Stimulated activated CD4-positive, alpha-beta T cell treated with anti-CD3 and anti-CD28 coated beads, Interleukin-2, amount 100 ng/mL, for 48 hours (primary cell): ENCODE measurements at places on chromosomes 16 and 17.
A peak's percentile ranks its signal among the peaks of the same experiment; 100 is the strongest.

DNA sequence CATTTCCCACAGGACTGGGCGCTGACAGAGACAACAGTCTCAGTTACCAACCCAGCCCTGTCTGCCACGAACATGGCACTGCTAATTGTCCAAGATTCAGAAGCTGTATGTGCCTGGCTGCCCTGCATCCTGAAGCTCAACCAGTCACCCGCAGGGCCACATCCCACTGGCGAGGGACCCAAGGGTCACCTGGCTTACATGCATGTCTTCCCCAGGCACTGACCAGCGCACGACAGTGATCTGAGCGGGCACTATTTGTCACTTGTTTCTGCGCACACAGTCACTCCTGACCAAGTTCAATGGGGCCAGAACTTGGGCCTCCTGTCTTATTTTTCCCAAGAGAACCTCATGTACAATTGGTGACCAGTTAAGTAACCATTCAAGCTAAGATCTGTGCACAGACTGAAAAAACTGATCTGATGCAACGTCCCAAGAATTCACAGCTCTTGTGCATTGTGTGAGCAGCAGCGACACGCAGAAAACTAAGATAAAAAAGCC is 13.1 kb downstream of the USP7 start:
- no peak for DNase-seq

GRCh38 chr17:2885733-2886132 is 89.5 kb downstream of the RAP1GAP2 start:
- no peak for DNase-seq

DNA sequence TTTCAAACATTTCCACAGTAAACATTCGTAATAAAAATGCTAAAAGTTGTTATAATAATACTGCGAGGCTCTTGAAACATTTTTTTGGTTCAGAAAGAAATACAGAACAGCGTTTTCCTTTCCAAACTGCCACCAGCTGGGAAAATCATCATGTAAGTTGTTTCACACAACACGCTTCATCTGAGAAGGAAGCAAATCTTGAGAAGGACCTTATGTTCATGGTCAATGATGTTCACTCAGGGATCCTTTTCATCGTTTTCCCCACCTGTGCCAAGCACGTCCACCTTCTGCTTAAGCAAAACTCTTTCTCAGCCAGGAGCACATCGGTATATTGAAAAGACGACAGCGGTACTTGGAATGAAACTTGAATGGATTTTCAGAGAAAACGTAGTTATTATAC is 274.5 kb upstream of the ELAC2 start:
- DNase-seq = no peak

DNA sequence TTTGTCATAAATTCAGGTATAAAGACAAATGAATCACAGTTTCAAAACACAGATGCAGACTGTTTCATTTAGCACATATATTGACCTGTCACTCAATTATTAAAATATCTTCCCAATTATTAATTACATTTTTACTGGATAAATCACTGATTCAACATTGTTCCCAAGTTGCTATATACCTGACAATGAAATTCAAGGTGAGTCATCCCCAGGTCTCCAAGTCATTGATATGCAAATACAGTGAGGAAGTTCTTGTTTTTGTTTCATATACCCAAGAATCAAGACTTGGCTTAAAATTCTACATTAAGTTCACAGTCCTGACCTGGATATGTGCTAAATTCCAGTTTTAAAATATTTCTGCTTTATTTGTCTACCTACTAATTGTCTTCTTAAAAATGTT is 599.3 kb upstream of the PSMD7 start:
- no peak for DNase-seq

GRCh38 chr16:49700251-49701064 is 155.5 kb downstream of the ZNF423 start:
- no peak for DNase-seq

DNA sequence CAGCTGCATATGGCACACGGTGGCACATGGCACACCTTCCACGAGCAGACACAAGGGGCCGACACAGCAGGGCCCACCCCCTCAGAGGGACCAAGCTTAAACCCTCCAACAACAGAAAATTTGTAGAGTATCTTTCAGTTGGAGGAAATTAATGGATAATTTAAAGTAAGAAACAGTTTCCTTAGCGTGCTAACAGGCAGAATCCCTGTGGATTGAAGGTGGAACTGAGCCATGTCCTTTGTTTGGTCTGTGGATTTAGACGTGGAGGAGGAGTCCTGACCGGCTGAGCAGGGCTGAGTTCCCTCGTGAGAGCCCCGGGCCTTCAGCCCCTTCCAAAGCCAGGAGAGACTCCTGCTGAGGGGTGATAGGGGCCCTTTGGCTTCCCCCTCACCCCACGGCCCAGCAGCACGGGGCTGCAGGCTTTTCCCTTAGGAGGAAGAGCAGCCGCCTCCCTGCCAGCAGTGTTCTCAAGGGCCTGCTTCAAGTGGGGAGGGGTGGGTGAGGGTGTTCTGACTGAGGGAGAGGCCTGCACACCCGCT is 1.4 kb upstream of the CYB561 start:
- no peak for DNase-seq

DNA sequence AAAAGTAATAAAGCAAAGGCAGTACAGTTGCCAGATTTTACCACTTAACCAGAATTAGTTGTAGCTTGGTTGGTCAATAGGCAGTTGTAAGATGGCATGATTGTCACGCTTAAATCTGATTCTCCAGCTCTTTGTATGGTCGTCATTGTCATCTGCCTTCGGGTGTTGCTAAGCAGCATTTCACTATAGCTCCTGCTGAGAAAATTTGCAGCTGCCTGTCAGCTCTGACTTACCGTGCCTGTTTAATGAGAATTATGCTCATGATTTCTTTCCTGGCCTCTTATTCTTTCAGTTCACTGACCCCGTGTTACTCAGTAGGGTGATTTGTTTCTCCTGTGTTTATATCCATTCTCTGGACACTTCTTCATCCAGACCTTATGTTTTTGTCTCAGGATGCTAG is 66.7 kb downstream of the TANGO6 start:
- DNase-seq = no peak

DNA sequence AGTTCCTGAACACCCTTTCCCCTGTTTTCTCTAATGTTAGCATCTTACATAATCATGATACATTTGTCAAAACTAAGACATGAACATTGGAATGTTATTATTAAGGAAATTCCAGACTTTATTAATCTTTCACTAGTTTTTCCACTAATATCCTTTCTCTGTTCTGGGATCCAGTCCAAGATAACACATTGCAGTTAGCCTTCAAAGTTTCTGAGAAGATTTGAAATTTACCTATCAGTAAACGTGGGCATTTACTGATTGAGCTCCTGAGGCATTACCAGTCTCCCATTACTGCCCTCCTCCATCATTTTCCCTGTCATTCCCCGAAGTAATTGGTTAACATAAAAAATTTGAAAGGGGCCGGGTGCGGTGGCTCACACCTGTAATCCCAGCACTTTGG is 5.7 kb upstream of the CD300LG start:
- DNase-seq = no peak

DNA sequence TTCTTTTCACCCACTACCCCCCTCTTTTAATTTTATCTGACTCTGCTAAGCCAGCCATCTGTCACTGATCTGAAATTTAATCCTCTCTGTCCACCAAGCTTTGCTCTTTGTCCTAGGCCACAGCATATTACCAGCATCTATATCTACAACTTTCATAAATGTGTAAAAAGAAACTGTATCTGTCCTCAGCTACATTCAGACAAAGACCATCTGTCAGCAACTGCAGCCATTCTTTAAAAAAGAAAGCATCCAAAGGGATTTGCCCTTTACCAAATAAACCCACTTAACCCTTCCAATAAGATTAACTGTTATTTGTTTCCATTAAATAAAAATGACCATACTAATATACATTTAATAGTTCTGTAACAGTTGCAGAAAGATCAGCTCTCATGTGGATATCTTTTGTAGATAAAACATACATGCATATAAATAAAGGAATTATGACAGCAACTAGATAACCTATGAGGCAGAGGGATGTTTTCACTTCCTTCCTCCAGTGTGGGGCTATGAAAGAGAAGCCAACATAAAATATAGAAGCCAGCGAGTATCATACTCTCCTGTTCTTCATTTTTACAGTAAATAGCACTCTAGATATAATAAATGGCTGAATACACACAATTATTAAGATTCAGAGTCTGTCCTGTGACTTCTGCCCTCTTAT is 602.5 kb upstream of the SALL1 start:
- no peak for DNase-seq

- DNase-seq = no peak
These were observed 162.0 kb upstream of the ZKSCAN2 start for GRCh38 chr16:25419681-25420080.

DNA sequence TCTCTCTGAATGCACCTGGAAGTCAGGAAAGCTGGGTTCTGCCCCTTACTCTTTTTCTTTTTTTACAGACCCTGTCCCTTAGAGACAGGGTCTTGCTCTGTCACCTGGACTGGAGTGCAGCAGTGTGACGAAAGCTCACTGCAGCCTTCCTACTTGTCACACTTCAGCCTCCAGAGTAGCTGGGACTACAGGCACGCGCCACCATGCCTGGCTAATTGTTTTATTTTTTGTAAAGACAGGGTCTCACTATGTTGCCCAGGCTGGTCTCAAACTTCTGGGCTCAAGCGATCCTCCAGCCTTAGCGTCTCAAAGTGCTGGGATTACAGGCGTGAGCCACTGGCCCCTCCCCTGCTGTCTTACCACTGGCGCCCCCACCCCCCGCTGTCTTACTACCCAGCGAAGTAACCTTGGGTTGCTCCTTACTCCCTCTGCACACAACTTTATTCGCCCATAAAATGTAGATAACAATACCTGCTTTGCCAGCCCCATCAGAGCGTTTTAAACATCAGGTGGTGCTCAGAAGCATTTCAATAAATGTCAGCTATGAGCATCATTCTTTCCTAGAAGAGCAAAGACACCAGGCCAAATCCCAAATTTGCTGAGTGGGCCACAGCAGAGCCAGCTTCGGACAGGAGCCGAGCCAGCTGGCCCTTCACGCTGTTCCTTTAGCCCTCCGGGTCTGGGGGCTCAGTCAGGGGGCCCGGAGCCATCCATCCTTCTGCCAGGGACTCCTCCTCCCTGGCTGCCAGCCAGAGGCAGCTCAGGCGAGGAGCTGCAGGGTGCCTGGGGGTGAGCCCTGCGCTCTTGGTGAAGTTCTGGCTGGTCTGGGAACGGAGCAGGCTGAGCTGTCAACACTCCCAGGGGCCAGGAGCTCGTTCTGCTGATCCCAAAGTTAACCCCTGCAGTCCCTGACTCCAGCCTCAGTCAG is 24.4 kb downstream of the SRL start:
- DNase-seq = no peak

GRCh38 chr16:13426269-13426668 is 493.7 kb upstream of the ERCC4 start:
- no peak for DNase-seq

GRCh38 chr16:67284699-67285646 is 5.6 kb downstream of the PLEKHG4 start:
- DNase-seq = no peak

DNA sequence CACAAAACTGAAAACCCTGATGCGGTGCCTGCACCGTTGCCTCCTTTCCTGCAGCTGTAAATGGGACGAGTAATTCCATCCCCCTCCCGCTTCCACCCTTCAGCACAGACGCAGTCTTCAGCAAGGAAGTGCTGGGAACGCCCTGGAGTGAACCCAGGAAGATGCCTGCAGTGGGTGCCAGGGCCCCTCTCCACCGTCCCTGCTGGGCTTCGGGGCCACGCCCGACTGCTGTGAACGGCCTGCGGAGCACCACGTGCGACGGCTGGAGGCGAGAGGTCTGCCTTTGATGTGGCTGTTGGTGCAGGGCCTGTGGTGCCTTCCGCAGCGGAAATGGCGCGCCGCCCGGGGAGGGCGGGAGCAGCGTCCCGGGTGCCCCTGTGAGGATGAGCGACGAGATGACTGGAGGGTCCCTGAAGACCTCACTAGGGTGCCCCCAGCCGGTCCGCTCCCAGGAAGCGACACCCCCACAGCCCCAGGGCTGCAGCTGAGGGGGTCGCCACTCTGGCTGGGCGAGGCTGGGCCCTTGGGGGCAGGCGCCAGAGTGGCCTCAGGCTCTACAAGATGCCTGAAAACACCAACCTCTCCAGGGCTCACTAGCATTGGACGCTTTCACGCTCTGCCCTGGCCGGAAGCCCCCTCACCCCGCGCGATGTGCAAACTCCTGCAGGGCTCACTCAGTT is 749 bp upstream of the MC1R start:
- peak; percentile 69 for DNase-seq

DNA sequence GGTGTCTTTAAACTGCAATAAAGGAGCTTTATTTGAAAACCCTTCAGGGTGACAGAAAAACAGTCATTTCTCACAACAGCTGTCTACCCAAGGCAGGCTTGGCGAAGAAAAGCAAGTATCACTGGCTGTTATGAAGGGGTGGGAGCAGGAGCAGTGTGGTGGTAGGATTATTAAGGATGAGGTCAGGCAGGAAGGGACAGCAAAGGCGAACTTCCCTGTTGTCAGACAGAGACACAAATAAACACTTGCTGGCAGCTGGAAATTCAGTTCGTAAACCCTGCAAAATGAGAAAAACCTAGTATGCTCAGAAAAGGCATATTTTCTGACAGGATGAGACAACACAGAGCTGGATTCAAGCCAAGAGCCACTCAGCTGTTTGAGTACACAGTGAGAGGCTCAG is 416.3 kb upstream of the CDH5 start:
- DNase-seq = no peak

DNA sequence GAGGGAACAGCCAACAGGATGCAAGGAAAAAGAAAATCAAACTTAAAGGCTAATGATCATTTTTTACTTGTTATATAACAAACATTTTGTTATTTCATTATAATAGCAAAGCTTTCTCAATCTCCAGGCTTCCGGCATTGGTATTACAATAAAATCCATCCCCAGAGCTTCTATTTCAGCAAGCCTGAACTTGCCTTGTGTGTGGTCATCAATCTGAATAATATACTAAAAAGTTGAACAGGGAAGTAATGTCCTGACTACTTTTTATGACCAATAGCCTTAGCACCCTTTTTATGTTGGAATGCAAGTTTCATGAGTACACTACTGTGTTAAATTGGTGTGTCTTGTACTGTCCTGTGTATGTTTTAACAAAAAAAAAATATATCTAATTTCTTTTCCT is 27.1 kb upstream of the VWA3A start:
- DNase-seq = no peak

GRCh38 chr16:30829130-30830071 is 42.4 kb upstream of the ZNF629 start:
- DNase-seq = no peak

- DNase-seq = no peak
These were observed 5.1 kb upstream of the CISD3 start for GRCh38 chr17:38725066-38725465.

DNA sequence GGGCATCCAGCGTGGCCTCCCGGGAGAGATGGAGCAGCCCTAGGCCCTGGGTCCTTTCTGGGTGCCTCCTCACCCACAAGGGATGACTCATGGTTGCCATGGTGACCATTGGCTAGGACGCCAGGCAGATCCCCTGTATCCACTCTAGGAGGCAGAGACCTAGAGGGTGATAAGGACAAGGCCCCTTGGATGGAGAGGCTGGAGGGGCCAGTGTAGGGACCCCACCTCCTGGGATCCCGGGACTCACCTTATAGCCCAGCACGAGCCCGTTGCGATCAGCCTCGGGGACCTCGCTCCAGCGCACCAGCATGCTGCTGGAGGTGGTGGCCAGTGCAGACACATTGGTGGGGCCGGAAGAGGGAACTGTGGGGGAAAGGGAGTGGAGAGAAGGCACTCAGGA is 82.2 kb upstream of the CDC42EP4 start:
- DNase-seq = no peak

- DNase-seq = no peak
These were observed 14.1 kb downstream of the TMC5 start for GRCh38 chr16:19431636-19432340.

GRCh38 chr17:67063141-67063540 is 18.8 kb downstream of the CACNG1 start:
- DNase-seq = no peak

GRCh38 chr17:63995626-63996025 is 2.5 kb upstream of the PRR29 start:
- no peak for DNase-seq
